CD4-positive, alpha-beta T cell (primary cell): ENCODE measurements at places on chromosomes 6 and 20.

- no peak for DNase-seq
Measured at GRCh38 chr20:1336699-1337367, 7.9 kb upstream of the SDCBP2 start.

DNA sequence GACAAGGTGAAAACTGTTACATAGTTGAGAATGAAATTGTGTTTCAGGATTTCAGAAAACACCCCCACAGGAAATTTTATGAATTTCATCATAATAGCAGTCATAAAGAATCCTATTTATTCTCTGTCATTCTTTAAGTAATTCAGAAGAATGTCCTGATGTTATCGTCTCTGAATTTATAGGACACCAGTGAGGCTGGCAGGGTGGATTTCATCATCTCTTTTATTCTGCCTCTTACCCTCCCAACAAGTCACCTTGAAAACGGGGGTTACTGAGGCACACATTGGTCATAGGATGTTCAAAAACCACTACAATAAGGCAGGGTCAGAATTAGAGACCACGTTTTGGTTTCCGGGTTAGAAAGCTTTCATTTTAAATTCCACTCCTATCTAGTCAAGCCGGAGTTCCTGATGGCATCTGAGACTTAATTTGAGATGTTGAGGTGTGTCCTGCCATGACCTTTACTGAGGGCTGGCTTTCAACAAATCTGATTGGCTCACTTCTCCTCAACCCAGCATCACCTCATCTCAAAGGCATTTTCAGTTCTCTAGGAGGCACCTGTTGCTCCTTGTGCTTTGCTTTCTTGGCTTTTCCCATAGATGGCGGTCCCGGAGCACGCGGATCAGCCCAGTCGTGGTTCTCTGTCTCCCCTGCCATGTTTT is 230.6 kb upstream of the SUPT3H start:
- DNase-seq = no peak

DNA sequence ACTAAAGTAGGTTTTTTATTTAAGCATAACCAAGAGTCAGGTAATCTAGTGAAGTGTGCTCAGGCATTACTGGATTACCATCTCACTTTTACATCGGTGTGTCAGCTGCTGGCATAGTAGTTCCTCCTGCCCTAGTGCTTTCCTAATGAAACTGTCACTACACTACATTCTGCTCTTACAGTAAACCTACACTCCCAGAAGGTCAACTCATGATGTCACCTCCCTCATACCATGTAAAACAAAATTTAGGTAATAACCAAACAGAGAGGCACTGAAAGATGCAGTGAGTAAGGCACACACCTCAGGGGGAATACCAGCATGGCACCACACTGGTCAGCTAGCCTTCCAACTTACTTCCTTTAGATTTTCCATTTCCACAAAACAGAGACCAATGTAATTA is 23.3 kb downstream of the HUS1B start:
- DNase-seq = no peak

DNA sequence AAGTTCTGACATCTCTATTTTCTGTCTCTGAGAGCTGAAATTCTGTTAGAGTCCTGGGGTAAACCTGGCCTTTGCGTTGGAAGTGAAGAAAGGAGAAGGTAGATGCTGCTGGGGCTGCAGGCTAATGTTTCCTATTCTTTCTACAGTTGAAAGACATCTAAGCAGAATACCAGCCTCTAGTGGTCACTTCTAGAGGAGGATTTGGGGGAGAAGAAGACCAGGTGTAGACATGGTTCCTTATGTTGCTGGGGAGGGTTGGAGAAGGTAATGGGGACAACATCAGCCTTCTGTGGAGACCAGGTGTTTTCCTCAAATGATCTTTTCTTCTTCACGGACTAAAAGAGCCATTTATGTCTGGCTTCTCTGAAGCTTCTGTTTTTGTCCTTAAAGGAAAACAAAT is 62.6 kb downstream of the BTBD3 start:
- no peak for DNase-seq

DNA sequence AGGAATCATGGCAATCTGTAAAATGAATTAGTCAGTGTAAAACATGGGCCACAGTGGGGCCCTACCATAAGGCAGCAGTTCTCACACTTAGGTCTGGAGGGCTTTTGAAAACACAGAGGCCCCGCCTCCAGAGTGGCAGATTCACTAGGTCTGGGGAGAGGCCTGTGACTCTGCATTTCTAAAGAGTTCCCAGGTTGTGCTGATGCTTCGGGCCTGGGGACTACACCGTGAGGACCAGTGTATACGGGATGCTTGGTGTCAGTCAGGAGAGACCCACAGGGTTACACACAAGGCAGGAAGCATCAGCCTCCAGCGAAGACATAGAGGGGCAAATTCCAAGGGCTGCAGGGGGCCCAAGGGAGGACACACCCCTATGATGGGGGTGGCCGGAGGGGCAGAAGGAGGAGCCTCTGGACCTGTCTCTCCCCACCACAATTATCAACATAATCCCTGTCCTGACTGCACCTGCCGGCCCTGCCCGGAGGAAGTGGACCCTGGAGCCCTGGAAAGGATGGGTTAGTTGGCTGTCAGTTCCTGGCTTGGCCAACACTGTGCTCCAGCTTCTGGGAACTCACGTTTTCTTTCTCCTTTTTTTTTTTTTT is 46.7 kb downstream of the FGD2 start:
- DNase-seq = no peak

DNA sequence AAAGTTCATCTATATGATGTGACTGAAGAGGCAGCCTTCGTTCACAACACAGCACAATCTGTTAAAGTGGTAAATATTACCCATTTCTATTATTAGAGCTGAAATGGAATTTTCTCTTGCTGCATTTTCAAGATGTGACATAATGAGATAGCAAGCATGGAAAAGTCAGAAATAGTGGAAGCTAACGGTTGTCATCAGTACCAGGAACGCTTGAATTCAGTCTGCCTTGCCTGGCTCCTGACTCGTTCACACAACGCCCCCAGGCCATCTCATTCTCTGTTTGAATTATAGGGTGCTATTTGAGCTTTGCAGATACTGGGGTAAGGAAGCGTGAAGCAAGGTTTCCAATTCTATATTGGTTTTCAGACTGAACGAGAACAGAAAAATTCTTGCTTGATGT is 116.5 kb upstream of the MAP3K7 start:
- no peak for DNase-seq

- DNase-seq = no peak
Measured at GRCh38 chr20:4083098-4083865, 67.9 kb upstream of the RNF24 start.

DNA sequence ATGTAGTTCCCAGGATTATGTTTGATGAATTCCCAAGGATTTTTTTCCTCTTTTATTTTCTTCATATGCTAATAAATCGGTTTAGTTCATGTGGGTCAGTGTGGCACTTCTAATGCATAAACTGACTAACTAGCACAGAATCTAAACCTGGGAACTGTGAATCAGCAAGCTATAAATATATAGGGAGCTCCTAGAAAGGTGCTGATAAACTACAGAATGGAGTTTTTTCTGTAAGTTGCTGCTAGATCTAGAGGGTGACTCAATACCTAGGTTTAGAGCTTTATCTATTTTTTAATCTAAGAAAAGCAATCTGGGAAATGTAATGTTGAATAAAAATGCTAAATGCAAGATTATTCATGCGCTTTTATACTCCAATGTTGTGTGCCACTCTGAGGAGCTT is 118.8 kb upstream of the PTCHD4 start:
- DNase-seq = no peak

- DNase-seq = no peak
Measured at GRCh38 chr6:170437719-170438401, 115.2 kb downstream of the PSMB1 start.

DNA sequence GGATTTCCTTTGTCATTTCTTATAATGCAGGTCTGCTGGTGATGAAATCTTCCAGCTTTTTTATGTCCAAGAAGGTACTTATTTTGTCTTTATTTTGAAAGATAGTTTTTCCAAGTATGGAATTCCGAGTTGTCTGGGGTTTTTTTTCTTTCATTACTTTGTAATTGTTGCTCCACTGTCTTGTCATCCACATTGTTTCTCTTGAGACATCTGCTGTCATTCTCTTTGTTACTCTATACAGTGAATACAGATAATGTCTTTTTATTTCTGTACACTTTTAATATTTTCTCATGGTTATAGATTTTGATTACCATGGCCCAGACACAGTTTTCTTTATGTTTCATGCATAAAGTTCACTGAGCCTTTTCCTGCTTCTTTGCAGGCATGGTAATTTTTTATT is 133.1 kb downstream of the SYCP2 start:
- no peak for DNase-seq

- no peak for DNase-seq
Measured at GRCh38 chr6:4145083-4145482, 9.7 kb upstream of the ECI2 start.

DNA sequence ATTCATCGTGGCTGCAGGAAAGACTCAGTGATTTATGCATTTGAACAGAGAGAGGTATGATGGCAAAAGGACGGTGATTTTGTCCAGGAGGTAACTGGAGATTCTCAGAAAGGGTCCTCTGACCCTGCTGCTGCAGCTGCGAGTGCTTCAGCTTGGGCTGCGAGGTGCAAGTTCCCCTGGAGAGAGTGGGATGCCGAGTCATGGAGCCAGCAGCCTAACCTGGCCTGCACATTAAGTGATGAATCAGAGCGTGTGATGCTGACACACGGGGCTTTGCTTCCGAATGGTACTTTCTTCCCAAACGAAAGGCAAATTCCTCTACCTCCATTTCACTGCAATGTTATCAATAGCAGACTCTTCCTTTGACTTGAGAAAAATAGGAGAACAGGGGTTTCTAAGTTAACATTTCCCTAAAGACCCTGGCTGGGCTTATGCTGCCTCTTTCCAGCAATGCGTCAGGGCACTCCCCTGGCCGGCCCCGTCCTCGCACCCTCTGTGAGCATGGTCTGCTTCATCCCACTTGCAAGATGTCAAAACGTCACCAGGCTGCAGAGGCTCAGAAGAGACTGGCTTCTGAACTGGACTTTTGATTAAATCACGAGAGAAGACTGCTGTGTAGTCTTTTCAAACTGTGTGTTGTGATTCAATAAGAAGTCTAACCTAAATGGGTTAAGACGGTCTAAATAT is 628.0 kb upstream of the AGPAT4 start:
- DNase-seq = no peak

- DNase-seq = no peak
Measured at GRCh38 chr20:16284385-16285100, 288.7 kb downstream of the KIF16B start.
